Stimulated activated CD4-positive, alpha-beta T cell treated with anti-CD3 and anti-CD28 coated beads, Interleukin-1b, Interleukin-23, amount 100 ng/mL, for 1 hour (primary cell): ENCODE measurements at places on chromosomes 4 and X.
A peak's percentile ranks its signal among the peaks of the same experiment; 100 is the strongest.

- DNase-seq, result peak; percentile 20
These were observed 11.8 kb upstream of the ZNF630 start for GRCh38 chrX:48083212-48083611.

GRCh38 chr4:109424093-109424841, 9.3 kb upstream of the SEC24B start:
- DNase-seq, result no peak

GRCh38 chr4:137194670-137195069, 337.6 kb downstream of the PCDH18 start:
- no peak for DNase-seq

DNA sequence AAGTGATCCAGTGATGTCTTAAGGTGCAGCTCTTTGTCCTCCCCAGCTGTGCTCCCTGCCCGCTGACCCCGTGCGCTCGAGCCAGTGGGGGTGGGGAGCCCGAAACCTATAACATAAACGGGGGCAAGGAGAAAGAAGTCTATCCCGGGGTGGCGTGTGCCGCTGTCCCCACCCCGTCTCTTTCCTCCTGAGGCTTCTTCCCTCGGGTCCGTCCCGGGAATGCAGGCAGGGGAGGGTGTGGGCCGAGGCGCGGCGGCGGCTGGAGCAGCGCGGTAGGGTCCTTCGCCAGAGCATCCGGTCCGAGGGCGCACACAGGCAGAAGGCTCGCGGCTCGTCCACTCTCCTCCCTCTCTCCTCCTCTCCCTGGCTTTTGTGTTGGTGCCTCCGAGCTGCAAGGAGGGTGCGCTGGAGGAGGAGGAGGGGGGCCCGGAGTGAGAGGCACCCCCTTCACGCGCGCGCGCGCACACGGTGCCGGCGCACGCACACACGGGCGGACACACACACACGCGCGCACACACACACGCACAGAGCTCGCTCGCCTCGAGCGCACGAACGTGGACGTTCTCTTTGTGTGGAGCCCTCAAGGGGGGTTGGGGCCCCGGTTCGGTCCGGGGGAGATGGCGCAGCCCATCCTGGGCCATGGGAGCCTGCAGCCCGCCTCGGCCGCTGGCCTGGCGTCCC, at the start of gene RAB33A:
RAB33A (plus strand) TSS at position 517 of the 681 bp plus-strand sequence; CDS start at position 618, 101 bp downstream.
- no peak for DNase-seq

GRCh38 chr4:163121689-163122088, 45.0 kb downstream of the NAF1 start:
- no peak for DNase-seq

DNA sequence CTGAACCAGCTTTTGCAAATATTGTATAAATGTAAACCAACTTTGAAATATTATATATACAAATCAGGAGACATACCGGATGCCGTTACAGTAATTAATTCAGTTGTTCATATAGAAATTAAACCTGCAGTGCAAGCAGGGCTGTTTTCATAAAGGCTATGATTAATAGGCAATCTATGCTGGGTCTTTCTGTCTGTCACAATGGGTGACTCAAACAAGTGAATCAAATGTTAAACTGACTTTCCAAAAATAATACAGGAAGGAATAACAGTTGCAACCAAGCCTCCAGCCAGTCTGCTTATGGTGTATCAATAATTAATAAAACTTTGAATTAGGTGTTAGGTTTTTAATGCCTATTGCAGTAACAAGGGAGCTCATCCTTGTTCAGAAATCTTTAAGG, 43.9 kb downstream of the GABRB1 start:
- DNase-seq, result no peak

DNA sequence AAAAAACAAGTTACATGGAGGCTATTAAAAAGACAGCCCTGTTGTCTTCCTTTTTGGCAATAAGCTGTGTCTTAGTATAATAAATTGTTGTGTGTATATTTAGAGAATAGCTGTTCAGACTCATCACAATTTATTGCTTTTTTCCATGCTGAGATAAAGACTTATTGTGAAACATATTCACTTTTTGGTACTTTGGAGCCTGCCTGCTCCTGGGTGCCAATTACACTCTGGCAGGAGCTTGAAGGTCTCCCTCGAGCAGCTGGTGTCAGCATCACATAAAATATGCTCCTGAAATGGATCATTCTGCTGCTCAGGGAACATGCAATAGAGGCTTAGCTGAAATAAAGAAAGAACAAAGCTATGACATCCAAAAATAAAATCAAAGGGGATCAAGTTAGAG, 211.6 kb upstream of the DKK2 start:
- no peak for DNase-seq

DNA sequence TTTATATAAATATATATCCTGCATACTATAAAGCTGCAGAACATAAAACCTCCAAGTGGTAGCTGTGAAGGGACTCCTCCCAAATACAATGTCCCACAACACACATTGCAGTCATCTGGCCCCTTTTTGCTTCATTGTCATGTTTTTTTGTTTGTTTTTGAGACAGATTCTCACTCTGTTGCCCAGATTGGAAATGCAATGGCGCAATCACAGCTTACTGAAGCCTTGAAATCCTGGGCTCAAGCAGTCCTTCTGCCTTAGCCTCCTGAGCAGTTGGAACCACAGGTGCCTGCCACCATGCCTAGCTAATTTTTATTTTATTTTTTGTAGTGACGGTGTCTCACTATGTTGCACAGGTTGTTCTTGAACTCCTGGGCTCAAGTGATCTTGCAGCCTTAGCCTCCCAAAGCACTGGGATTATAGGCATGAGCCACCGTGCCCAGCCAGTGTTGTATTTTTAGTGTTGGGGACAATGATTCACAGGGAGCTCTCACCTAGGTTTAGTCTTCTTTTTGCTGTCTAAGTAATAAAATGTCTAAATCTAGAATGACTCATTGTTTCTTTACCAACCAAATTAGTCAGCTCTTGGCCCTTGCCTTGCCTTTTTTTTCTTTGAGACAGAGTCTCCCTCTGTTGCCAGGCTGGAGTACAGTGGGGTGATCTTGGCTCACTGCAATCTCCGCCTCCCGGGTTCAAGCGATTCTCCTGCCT, 24.0 kb upstream of the XIAP start:
- no peak for DNase-seq

DNA sequence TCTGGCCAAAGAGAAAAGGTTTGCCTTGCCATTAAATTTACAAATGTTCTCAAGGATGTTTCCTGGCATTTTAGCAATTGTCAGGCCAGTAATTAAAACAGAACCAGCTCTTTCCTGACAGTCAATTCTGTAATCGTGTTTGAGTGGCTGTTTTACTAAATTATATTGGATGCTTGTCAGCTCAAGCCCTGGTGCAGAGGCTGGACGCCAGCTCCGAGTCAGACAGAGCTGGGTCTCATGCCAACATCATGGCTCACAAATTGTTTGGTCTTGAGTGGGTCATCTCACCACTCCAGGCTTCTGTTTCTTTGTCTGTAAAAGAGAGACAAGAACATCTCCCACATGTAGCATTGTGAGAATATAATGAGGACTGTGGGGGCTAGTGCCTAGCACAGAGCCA, 190.3 kb upstream of the PSAPL1 start:
- DNase-seq, result no peak

DNA sequence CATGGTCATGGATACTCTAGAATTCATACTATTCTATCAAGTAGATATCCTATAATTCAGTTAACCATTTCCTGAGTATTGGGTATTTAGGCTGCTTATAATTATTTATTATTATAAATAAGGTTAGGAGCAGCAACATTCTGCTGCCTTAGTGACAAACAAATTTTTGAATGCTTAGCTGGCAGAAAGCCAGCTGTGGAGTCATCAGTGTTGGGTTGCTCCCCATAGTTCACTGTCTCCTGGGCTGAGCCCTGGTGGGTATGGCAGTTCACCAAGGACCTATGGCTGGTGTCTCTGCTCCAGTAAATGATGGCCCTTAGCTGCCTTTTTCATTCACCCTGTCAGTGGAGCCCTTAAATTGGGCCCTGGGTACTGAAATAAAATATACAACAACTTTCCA, 61.8 kb downstream of the SMARCA5 start:
- DNase-seq, result no peak

DNA sequence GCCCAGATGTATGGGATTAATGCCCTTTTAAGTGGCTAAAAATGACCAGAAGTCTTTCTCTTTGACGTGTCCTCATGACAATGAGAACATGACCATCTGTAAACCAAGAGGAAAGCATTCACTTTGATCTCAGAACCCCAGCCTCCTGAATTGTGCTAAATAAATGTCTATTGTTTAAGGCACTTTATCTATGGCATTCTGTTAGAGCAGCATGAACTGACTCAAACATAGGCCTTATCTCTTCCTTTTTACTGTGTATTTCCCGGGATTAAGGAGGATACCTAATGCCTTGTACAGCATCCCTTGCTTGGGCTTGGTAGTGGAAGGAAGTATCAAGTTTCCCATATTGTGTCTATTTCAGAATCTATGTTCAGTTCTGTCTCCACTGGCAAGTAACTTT, 47.2 kb upstream of the HS3ST1 start:
- DNase-seq, result no peak

DNA sequence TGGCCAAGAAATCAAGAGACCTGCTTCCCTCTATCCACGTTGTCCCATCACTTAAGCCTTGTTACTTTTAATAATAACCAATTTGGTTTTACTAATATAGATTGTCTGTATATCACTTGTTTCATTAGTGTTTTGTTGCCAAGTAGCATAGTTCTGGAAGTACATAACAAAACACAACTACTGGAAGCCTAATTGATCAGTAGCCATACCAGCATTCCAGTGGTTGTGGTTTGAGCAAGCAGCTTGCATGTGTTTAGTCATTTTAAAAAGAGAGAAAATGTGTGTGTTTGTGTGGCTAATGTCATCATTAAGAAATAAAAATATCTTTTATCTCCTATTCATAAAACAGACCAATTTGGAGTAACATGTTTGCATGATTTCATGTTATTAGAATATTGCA, 70.8 kb downstream of the PTPN13 start:
- DNase-seq, result no peak

DNA sequence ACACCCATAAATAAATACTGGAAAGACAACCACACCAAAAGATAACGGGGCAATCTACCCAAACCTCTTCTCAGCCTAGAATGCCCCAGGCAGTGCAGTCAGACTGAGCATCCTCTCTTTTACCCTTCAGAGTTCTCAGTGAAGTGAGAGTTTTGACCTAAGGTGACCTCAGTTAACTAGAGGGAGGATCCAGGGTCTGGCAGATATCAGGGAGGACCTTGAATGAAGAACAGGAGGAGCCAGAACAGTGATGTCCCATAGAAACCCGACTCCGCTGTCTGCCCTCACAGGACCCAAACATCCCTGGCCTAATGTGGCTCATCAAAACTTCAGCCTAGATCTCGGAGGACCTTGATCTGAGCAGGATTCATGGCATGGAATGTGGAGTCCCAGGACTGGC, at the start of gene MAGEB3:
MAGEB3 (plus strand) TSS at position 263 of the 400 bp plus-strand sequence. CDS start 5,268 bp downstream, outside the sequence.
- no peak for DNase-seq

DNA sequence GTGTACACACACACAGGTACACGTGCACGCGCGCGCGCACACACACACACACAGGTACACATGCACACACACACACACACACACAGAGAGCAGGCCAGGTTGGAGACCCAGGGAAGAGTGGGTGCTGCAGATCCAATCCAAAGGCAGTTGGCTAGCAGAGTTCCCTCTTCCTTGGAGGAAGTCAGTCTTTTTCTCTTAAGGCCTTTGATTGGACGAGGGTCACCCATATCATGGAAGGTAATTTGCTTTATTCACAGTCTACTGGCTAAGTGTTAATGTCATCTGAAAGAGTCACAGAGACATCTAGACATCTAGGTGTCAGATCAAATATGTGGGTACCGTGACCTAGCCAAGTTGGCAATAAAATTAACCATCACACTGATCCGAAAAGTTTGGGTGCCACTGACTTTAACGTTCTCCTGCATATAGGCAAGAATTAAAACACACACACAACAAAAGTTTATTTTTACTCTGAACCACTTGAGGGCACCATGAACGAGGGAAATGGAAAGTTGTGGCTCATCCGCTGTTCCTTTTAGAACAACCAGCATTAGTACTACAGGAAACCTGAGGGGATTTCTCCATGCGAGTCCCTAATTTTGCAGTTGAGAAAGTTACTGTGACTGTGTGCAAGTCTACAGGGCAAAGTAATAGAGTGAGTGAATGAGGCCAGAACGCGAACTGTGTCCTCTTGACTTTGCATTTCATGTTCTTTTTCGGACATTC, 66.0 kb upstream of the STOX2 start:
- DNase-seq, result no peak

DNA sequence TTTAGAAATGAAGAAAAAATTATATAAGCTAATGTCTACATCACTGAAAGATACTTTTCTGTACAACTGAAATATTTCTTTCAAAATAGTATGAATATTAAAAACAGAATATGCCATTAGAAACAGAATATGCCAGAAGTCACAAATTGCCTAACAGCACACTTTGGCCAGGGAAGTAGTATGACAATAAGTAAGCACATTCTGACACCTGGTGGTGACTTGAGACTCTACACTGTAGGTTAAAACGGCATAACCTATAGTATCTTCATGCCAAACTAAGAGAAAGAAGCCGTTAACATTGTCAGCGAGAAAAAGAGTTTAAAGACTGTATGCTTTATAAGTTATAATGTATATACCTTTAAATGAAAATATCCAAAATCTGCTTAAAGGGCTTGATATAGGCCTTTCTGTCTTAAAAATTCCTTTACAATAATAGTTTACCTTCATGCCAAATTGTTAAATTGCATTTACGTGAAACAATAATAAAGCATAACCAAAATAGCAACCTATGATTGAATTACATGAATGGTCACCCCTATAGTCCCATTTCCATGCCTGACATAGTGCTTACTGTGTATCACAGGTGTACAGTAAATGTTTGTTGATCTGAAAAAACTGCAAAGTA, 32.8 kb downstream of the FAM13A start:
- DNase-seq, result peak; percentile 19

GRCh38 chrX:15435836-15436619, 51.8 kb upstream of the VEGFD start:
- DNase-seq, result no peak

- DNase-seq, result no peak
These were observed 602.1 kb downstream of the RAB28 start for GRCh38 chr4:12881945-12882584.

- DNase-seq, result no peak
These were observed 54.1 kb upstream of the TMEM33 start for GRCh38 chr4:41880840-41881831.

DNA sequence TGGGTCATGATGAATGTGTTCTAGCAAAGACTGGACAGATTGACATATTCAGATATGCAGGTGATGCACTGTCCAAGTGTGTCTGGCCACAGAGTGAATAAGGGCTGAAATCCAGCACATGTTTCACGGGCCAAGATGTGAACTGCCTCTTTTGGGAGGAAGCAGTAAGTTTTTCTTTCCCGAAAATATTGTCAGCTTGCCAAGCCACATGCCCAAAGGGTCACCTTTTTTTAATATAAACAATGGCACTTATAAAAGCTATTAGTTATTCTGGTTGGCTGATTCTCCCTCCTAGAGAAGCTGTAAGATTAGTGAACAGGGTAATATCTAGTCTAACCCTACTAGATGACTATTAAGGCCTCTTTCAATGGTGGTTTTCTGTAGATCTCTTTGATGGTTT, 1.5 kb upstream of the EDNRA start:
- DNase-seq, result no peak

DNA sequence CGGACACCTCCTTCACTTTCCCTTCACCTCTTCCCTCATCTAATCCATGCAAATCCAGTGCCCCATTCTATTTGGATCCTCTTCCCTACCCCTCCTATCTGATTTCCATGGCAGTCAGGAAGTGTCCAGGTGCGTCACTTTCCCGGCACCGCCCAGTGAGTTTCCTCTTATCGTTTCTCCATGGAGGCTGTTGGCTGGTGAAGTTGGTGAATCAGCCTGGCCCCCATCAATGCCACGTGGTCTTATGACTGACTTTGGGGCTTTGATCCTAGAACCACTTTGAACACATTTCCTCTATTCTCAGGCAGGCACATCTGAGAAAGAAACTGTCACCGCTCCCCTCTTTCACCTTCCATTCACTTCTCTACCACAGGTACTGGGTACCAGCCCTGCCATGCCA, 137.8 kb downstream of the CEP135 start:
- no peak for DNase-seq
